Mucosa of gallbladder (tissue), 1 donor: ENCODE measurements at places on chromosomes 2 and 18. TPM values are rescaled to one million over a fixed set of nuclear protein-coding genes. Genes with fewer than 3 reads are reported as not detected.

Gene NBAS
- total RNA-seq = 52.7 TPM

Gene POTEC
- total RNA-seq = not detected

Gene ZNF396
- 3.3 TPM for total RNA-seq

Gene SMCHD1
- total RNA-seq = 38.3 TPM

Gene RBM43
- 8.8 TPM for total RNA-seq

Gene ANKRD30BL
- not detected for total RNA-seq

Gene NDUFAF7
- total RNA-seq = 11.4 TPM

Gene PRKAG3
- not detected for total RNA-seq

- DNase-seq = no peak
Measured at GRCh38 chr2:65530547-65531320, 98.3 kb upstream of the SPRED2 start.

DNA sequence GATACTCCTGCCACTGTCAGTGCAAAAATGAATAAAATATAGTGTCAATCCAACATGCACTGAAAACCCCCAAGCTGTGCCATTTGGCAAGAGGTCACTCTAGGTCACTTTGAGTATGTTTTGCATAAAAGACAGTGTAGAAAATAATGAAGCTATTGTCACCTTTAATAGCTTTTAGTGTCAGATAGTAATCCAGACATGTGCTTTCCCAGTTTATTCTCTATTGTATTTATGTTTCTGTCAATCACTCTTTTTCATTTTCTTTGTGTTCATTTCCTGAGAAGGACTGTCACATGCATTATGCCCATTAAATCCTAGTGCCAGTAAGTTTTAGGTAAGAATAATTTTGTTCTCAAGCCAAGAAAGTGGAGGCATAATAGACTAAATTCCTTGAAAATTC lies 1073.9 kb upstream of the CDH2 start:
- DNase-seq = no peak

GRCh38 chr2:132489150-132489549 lies 72.5 kb downstream of the GPR39 start:
- no peak for DNase-seq

- DNase-seq = no peak
Measured at GRCh38 chr2:195212586-195212985, 444.4 kb upstream of the SLC39A10 start.

- no peak for DNase-seq
Measured at GRCh38 chr2:236714080-236714479, 144.5 kb downstream of the ACKR3 start.

DNA sequence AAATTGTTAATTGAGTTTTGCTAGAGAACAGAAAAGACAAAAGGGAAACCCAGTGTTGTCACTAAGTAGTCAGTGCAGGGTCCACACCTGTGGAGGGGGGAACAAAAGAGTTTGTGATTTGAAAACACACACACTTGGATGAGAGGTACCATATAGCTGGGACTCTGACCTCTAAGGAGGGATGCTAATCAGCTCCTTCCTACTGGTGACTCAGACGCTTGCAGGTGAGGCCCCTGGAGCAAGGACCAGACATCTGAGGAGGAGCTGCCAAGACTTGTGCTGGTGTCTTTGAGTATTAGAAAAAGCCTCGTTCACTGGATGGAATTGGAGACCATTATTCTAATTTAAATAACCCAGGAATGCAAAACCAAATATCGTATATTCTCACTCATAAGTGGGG lies 146.4 kb upstream of the MAP2 start:
- DNase-seq = no peak

DNA sequence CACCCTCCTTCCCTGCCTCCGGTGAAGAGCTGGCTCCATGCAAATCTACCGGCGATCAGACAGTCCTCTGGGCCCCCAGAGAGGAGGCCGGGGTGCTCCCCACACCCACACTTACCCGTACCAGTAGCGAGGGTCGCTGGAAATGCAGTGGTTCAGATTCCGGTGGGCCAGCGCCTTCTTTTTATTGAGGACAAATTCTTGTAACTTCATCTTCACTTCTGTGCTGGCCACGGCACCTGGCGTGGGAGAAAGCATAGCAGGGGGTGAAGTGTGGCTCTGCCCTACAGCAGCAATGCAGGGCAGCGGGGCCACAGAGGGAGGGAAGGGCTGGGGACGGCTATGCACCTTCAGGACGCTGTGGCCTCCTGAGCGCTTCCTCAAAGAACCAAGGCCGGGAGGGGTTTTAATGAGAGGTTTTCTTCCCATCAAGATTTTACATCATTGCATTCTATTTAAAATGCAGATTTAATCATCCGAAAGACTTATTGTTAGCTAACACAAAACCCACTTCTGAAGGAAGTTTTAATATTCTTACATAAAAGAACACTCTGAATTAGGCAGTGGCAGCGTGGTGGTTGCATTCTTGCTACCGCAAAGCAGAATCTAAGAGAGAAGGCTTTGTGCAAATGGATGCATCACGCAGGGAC lies 237.0 kb downstream of the HDAC4 start:
- no peak for DNase-seq

- no peak for DNase-seq
Measured at GRCh38 chr2:41934329-41934958, 113.4 kb upstream of the PKDCC start.

- DNase-seq = no peak
Measured at GRCh38 chr18:47830772-47831171, 99.7 kb downstream of the SMAD2 start.

DNA sequence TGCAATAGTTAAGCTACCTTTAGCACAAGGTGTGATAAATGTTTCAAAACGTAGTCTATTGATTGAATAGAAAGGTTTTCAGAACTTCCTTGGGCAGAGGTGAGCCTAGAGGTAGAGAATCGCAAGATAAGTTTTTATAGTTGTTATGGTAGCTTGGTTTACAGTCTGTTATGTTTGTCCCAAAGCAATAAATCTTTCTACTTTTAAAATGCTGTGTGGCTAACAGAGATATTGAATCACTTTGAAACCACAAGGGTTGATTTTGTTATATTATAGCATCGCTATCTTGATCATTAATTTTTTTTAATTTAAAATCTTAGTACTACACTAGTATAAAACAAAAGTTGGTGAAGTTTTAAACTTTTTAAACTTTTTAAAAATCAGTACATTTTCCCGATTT lies 126.7 kb downstream of the TMEM182 start:
- DNase-seq = no peak

DNA sequence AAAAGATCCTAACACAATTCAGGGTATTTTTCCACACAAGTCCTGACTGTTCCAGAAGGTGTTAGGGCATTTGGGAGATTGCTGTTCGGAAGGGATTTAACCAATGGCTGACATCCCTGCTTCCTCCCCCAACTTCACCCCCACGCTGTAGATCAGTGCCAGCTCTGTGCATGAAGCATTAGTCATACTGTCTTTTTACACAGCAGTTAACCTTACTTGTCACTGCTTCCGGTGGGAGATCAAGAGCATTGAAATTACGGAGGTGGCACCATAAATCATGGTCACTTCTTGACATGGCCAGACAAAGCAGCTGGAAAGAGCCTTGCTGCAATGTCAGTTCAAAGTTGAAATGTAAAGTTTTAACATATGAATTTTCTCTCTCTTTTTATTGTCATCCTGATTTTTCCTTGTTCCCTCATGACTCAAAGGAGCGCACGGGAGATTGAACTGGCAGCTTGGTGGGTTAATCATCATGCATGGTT lies 70.2 kb downstream of the HRH4 start:
- DNase-seq = no peak

DNA sequence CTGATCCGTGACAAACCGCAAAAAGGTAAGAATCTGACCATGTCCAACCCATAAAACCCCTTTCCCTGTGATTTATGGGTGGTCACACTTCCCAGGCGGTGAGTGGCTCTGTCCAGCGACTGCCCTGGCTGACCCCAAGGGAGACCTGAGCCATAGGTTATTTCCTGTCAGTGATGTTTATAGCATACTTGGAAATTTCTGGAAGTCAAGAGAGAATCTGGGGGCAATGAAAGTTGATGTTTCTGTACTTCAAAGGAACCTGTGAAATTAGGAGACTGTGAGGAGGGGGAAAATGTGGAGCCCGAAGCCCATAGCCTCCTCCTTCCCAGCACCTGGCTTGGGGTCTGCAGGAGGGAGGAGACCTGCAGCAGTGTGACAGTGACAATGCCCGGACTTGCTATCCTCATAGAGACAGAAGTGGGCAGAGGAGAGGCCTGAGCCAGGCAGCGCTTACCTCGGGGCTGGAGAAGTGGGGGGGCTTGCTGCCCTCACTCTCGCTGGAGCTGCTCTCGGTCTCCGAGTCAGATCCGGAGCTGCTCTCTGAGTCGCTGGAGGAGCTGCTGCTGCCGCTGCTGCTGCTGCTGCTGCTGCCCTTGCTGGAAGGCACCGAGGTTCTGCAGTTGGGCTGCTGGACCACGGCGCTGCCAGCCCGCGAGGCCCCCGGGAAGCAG lies 111.3 kb upstream of the REV1 start:
- no peak for DNase-seq

- DNase-seq = no peak
Measured at GRCh38 chr2:36965751-36966369, 476 bp downstream of the STRN start.

DNA sequence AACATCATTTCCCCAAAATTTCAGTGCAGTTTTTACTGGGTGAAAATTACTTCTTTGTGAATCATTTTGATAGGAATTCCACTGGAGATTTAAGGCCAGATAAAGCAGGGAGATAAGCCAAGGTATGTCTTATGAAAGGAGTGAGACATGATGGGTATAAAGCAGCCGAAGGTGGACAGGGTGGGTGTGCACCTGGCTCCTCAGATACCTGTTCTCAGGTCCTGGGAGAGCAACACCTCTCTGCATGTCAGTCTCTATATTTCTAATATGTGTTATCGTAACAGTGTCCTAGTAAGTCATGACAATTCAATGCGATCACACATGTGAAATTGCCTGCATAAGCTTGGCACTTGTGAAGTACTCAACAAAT lies 768.8 kb downstream of the RNF144A start:
- DNase-seq = no peak

DNA sequence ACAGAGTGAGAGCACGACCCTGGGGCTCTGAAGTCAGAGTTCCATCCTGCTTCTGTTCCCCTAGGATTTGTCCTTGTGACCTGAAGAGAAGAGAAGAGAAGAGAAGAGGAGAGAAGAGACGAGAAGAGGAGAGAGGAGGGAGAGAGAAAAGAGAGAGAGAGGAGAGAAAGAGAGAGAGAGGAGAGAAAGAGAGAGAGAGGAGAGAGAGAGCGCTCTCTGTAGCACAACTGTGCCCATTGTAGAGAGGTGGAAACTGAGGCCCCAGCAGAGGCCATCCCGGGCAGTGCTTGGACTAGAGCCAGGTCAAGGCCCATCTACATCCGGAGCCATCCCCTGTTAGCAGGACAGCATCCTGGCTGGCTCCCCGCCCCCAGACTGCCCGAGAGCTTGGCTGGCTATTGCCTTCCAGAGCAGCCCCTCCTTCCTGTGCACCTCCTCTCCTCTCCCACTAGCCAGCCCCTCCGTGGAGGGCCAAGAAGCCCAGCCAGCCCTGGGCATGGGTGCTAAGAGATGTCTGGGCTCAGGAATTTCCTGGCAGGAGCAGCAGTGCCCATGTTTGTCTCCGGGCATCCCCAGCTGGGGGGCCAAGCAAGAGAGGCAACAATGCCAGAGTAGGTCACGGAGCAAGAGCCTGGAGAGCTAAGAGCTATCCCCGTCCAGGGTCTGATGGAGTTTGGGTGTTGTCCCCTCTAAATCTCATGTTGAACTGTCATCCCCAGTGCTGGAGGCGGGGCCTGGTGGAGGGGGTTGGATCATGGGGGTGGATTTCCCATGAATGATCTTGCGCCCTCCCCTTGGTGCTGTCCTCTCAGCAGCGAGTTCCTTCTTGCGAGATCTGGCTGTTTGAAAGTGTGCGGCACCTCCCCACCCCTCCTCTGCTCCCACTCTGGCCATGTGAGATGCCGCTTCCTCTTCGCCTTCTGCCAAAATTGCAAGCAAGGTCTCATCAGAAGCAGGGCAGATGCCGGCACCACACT lies 18.2 kb upstream of the GPR55 start:
- no peak for DNase-seq

GRCh38 chr18:27004056-27004829 lies 138.7 kb upstream of the AQP4 start:
- no peak for DNase-seq

DNA sequence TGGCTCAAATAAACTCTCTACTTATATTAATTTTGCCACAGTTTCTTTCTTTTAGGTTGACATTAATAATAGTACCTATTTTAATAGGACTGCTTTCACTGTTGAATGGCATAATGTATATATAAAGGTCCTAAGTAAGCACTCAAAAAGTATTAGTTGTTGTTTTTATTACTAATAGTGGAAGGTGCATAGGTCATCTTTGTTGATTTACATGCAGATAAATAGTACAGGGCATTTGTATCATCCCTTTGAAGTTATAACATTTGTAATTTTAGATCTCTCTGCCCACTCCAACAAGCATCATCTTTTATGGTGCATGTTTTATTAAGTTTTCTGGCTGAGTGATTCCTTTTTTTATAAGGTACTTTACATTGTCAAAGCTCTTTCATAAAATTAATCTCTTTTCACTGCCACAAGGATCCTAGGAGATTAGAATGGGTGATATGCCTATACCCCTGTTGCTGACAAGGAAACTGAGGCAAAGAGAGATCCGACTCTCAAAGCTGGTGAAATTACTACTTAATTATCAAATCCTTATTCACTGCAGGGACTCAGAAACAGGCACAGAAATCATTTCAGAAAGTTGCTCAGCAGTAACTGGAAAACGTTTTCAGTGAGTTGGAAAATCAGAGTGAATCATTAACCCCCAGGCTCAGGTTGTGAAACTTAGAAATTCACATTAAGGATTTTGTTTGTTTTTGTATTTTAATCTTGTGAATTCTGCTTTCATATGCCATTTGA lies 299.6 kb downstream of the AGPS start:
- DNase-seq = no peak

DNA sequence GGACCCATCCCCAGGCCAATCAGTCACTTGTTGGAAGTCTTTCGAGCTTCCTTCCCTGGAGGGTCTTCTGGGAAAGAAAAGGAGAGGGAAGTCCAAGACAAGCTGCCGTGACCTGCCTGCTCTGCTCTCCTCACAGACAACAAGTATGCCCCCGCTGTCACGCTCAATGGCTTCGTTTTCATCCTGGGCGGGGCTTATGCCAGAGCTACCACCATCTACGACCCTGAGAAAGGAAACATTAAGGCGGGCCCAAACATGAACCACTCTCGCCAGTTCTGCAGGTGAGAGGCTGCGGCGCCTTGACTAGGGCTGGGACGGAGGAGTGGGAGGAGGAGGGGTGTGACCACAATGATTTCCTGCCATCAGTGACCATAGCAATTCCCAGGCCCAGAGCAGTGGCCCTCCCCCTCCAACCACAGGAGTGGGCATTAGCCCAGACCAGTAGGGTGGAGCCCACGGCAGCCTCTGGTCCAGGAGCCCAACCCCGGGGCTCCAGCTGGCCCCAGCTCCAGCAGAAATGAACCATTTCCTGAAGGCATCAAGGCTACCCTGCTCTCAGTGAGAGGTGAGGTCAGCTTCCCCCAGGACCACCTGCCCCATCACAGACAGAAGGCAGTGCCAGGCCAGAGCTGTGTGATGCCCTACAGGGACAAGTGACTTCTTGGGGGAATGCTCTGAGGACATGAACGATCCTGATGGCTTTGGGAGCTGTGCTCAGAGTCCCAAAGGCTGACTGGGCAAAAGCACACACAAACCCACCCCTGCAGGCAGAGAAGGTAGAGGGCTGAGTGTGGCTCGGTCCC lies 223.1 kb downstream of the ATAD2B start:
- DNase-seq = no peak
